A172 (cell line): ENCODE measurements at places on chromosomes 11 and 22. TPM values are rescaled to one million over a fixed set of nuclear protein-coding genes. Genes with fewer than 3 reads are reported as not detected.

Gene CELSR1
- total RNA-seq = 16.7 and 19.6 TPM in 2 replicates

Gene NPAS4
- total RNA-seq = not detected in 2 replicates

Gene SLC5A1
- not detected in 2 replicates for total RNA-seq

Gene MFNG
- total RNA-seq = 0.86 and 0.95 TPM in 2 replicates

- DNase-seq = no peak
These were observed 13.2 kb upstream of the PEX26 start for GRCh38 chr22:18064636-18065035.

DNA sequence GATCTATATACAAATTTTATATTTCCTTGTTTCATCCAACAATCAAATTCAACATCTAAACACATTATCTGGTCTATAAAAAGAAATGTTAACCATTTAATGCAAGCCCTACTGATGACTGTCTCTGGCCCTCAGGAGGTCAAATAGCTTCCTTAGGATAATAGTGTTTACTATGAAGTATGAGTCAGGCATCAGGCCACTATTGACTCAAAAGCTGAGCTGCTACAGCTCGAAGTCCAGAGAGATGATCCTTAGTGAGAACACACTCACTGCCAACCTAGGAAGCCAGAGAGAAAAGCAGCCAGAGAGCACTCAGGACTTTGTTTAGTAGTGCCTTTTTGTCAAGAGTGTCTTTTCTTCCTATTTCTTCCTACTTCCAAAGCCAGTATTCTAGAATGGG lies 171.8 kb downstream of the SOX6 start:
- no peak for DNase-seq

GRCh38 chr11:45385423-45385822 lies 99.3 kb upstream of the SYT13 start:
- no peak for DNase-seq

DNA sequence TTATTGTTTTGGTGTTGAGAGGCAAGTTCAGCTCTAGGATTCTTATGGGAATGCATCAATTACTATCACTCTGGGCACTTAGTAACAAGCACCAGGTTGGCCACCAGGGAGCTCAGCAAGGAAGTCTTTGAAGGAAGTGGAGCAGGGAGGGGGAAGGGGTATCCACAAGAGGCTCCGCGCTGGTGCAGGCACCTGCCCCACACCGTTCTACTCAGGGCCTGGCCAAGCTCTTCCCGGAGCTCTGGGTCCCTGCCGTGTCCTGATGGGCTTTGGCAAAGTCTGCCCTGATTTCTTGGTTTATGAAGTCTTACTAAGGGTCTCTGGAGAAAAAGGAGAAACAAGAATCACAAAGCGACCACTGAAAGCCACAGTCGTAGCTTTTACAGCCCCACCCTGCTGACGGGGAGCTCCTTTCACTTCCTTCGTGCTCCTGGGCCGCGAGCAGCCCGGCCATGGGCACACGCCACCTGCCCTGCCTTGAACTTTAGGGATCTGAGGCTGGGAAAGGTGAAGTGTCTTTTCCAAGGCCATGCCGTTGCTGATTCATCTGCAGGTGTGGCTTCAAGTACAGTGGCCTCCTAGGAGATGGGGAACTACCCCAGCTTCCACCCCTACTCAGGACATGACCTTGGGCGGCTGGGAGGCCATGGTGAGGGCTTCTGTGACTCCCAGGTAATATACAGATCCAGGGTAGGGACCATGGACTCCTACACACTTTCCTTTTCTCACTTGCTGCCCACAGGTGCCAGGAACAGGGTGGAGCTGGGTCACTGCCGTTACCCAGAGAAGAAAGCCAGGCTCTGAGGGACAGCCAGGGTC lies 15.9 kb upstream of the LRRC32 start:
- DNase-seq = no peak

DNA sequence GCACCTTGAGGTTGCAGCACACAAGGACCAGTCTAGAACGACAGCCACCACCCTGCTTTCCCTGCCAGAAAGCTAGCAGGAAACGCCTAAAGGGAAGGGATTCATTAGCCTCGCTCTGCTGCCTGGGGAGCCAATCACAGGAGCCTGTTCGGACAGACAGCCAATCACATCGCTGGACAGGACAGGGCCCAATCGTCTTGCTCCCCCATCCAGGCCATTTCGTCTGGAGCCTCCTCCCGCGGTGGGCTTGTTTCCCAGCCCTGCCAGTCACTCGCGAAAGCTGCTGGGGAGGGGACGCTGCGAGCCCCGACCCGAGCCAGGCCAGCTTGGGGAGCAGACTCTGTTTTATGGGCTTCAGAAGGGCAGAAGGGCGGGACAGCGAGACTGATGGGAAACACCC lies 79.8 kb upstream of the NCAM1 start:
- peak; percentile 83 for DNase-seq

DNA sequence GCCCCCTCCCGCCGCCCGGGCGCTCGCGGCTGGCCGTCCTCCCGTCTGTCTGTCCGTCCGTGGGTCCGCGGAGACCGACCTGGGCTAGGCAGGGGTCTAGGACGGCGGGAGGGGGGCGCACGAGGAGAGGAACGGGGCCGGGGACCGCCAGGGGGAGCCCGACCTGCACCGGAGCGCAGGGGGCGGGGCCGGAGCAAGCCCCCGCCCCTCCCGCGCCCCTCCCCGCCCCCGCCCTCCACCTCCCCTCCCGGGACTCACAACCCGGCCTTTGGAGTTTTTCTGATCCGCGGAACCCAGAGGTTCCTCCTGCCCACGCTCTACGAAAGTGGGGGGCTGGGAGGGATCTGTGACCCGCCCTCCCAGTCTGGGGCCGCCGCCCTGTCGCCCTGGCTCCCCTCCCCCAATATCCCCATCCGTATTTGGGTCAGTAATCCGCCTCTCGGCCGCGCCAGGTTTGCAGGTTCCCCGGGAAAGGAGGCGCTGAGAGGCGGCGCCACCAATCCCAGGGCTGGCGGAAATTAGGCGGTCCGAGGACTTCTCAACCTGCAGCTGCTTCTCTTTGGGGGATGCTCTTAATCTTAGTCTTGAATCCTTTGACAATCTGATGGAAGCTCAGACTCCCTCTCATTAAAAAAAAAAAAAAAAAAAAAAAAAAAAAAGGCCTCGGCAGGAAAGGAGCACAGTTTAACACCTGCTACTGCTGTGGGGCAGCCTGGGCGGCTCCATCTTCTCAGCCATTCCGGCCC lies 925 bp upstream of the KCNJ11 start:
- DNase-seq = peak; percentile 60

DNA sequence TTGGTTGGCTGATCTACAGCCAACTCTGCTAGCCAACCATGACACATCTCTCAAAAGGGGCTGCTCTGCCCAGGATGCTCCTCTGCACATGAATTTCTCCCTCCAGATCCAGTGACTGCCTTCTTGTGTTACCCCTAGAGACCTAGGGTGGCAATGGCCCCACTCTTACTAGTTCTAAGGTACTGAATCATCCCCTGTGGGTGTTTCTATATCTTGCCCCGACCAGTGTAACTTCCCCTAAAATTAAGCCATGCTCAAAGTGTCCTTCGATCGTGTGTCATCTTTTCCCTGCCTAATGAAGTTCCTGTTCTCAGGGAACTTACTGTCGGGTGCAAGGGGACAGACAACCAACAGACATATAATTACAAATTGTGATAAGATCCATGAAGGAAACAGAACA lies 113.3 kb downstream of the FAM76B start:
- no peak for DNase-seq

- DNase-seq = no peak
These were observed 7.4 kb downstream of the SYT13 start for GRCh38 chr11:45278714-45279113.

DNA sequence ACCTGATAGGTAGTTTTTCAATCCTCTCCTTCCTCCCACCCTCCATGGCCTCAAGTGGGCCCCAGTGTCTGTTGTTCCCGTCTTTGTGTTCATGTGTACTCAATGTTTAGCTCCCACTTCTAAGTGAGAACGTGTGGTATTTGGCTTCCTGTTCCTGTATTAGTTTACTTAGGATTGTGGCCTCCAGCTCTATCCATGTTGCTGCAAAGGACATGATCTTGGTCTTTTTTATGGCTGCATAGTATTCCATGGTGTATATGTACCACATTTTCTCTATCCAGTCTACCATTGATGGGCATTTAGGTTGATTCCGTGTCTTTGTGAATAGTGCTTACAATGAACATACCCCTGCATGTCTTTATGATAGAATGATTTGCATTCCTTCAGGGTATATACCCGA lies 54.1 kb upstream of the CFAP300 start:
- no peak for DNase-seq

DNA sequence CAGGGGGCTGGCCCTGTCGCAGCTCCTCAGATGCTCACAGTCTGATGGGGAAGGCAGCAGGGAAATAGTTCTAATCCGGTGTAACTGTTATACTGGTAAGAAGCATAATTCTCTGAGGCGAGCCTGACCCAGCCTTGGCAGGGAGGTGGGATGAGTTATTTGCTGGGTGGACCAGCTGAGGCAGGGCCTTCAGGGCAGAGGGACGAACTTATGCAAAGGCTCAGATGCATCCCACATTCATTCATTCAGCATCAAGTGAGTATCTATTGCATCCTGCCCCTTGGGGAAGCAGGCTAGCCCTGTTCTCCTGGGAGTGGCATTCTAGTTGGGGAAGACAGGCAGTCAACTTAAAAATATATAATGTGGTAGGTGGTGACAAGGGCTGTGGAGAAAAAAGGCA lies 13.6 kb upstream of the SREBF2 start:
- DNase-seq = no peak
